ENCODE measurements at places on chromosomes 13 and 19.

DNA sequence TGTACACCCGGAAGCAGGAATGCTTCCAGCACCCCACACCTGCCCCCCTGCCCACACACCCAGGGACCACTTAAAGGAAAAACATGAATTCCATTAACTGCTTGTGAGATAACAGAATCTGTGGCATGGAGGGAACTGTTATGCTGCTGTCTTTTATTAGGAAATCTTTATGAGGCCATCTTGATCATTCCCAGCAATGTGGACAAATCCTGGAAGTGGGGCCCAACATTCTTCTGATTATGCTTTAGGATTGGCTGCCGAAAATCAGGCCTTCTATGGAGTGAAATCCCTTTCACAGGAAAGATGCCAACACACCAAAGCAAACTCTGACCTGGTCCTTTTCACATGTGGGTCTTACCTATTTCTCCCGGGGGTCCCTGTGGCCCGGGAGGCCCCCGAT lies 114.5 kb downstream of the COL4A1 start:
- ATAC-seq: no peak

DNA sequence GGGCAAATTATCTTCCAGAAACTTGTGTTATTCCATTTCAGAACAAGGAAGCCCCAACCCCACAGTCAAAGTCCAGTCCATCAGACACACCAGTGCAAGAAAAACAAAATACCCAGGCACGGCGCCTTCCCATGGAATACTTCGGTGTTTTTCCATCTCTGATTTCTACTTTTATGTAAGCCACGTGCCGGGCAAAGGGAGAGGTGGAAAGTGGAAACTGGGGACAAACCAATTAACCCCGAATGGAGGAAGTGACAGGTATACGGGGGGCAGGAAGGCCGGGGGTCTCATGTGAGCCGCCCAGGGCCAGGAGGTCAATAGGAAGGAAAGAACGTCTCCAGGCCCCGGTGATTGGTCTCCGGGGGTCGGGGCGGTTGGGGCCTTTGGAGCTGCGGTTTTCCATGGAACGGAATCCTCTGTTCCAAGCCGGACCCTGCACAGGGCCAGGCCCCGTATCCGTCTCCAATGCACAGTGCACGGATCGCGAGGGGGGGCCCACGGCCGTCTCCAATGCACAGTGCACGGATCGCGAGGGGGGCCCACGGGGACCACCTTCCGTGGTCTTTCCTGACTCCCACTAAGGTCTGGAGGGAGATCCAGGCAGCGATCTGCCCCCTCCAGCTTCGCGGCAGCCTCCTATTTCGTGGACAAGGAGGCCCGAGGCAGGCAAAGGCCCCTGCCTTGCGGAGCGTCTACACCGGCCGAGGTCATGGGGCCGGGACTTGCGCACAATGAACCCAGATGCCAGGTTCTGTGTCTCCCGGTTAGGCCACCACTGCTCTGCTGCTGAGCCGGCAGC lies 79.7 kb downstream of the GADD45B start:
- ATAC-seq: no peak

DNA sequence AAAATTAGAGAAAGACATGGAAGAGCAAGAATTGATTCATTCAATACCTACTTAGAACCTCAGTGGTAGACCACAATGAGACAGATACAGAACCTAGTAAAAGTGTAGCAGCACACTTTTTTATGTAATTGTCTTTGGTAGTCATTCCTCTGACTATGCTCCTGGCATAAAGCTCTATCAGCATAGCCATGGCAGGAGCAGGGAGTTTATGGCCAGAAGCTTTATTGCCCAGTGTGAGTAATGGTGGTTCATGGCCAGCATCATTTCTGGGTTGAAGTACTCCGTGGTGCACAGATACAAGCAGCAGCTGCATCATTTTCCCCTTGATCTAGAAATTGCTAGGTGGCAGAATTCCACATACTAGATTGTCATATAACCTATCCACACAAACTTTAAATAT lies 352.6 kb downstream of the TBC1D4 start:
- no peak for ATAC-seq

DNA sequence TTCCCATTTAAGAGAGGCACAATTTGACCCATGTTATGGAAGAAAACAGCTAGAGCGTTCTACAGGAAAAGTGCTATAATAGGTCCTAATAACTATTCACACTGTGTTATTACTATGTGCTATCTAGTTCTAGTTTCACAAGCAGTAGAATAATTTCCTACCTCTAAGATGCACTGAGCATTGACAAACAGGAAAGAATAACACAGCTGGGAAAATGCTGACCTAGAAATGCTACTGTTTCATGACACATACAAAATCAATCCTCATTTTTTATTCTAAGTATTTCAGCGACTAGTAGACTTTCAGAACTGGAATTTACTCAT lies 259.5 kb downstream of the ITGBL1 start:
- ATAC-seq: no peak

DNA sequence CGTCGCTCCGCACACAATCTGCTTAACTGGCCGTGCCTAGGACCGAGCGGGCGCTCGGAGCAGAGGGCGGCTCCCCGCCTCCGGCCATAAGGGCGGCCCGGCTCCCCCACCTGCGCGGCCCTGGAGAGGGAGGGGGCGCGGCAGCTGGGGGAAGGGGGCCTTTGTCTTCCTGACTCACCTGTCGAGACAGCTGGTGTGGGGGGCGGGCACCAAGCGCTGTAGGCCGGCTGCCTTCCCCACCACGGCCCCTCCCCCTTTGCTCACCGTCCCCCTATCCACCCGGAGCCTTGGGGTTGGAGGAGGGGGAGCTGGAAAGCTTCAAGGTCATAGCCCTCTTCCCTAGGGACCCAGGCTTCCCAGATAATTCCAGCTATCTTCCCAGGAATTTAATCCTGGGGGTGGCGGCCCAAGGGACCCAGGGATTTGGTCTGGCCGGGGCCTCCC lies 1.2 kb downstream of the VASP start:
- peak; percentile 18 for ATAC-seq

DNA sequence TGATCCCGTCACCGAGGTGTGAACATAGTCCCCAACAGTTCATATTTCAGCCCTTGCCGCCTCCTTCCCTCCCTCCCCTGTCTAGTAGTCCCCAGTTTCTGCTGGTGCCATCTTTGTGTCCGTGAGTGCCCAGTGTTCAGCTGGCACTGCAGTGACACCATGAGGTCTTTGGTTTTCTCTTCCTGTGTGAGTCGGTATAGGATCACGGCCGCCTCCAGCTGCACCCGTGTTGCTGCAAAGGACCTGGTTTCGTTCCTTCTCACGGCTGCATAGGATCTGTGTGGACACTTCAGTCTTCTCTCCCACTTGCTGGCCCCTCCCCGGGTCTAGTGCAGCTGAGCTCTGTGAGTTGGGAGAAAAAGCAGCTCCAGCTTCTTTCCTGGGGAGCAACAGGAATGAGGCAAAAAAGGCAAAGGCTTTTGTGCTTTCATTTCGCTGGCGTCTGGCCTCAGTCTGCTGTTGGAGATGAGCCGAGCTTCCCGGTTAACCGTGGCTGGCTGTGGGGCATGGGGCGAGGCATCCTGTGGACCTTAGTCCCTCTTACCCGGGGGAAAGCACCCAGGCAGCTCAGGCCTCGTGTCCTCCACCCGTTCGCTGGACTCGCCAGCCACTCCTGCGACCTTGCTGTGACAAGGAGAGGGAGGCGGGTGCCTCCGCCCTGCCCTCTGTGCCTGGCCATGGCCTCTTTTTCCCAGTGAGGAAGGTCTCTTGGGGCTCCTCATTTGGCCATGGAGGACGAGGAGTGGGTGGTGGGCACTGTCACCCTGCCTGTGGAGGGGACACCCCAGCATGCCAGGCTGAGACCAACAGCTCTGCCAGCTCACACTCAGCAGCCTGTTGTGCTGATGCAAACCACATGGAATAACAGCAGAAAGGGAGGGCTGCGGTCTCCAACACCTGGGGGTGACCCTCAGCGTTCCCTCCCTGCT lies 196.5 kb downstream of the TEX29 start:
- ATAC-seq: no peak

- ATAC-seq: no peak
These were observed 358.5 kb upstream of the PCDH9 start for GRCh38 chr13:67588607-67589006.

DNA sequence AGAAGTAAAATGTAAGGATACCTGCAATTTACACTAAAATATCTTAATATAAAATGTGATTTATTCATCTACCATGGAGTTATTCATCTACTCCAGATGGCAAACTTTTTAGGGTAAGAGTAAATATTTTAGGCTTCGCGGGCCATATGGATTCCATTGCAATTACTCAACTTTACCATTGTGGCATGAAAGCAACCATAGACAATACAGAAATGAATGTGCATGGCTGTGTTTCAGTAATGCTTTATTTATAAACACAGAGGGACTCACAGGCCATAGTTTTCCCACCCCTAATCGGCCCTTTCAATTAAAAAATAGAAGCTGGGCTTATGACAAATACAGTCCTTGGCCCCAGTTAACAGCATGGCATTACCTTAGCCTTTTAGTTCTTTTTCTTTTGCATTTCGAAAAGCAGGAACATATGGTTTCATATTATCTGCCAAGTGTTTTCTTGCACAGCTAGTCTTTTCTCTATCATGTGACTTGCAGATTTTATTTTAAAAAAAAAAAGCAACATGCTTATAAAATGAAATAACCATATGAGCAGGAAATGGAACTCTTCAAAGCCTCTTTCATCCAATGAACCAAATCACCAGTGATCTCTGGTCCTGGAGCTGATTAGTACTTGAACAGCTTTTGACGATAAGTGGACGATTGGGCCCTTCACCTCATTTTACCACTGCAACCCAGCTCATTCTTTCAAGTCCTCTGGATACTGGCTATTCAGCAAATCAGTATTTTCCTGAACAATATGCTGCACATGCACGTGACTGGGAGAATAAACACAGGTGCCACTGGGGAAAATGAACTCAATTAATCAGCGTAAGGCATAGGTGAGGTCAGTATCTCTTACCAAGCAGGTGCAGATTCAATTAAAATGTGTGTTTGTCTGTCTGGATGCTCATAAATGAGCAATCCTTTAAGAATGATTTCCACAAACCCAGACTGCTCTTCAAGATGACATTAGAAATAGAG lies 63.9 kb downstream of the LHFPL6 start:
- no peak for ATAC-seq

DNA sequence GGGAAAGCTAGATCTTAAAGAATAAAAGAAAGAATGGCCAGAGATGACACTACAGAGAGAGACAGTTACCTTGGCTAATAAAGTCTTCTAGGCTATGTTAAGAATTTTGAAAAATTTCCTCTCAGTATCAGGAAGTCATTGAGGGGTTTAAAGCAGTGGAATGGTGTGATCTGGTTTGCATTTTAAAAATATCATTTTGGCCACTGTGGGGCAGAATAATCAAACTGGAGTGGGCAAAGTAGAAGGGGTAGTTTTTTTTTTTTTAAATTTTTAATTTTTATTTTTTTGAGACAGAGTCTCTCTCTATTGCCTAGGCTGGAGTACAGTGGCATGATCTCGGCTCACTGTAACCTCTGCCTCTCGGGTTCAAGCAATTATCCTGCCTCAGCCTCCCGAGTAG lies 4.4 kb upstream of the CNMD start:
- no peak for ATAC-seq

GRCh38 chr13:89375839-89376238 lies 1704.7 kb downstream of the SLITRK5 start:
- ATAC-seq: no peak

- ATAC-seq: no peak
These were observed 13.2 kb downstream of the AP3D1 start for GRCh38 chr19:2138061-2138728.

DNA sequence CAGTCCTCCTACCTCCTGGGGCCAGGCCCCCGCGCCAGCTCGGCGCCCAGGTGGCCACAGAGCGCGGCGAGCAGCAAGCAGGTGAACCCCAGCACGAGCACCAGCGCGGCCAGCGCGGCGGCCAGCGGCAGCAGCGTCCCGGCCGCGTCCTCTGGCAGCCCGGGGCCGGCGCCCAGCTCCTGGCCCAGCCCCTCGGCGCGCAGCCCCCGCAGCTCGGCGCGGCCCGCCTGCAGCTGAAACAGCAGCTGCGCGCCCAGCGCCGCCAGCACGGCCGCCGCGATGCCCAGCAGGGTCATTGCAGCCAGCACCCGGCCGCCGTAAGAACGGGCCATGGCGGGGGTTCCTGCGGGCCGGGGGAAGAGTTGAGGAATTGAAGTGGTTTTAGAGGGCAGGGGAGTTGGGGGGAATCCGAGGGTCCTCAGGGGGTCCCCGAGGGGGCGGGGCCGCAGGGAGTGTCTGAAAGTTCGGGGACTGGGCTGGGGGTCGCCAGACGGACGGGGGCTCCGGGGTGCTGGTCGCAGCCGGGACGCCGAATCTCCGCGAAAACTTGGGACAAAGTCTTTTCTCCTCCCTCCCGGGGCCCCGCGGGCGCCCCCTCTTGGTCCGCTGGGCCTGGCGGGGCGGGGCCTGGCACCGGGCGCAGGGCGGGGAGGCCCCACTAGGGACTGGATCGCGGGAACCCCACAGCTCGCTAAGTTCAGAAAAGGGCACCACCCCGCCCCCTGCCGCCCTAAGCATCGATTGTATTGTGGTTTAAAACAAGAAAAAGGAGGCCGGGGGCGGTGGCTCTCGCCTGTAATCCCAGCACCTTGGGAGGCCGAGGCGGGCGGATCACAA lies at the start of gene TMEM221:
TSS of gene TMEM221 (minus strand) at position 538 of the 837 bp plus-strand sequence. CDS start at position 332, 206 bp downstream.
- ATAC-seq: peak; percentile 76

DNA sequence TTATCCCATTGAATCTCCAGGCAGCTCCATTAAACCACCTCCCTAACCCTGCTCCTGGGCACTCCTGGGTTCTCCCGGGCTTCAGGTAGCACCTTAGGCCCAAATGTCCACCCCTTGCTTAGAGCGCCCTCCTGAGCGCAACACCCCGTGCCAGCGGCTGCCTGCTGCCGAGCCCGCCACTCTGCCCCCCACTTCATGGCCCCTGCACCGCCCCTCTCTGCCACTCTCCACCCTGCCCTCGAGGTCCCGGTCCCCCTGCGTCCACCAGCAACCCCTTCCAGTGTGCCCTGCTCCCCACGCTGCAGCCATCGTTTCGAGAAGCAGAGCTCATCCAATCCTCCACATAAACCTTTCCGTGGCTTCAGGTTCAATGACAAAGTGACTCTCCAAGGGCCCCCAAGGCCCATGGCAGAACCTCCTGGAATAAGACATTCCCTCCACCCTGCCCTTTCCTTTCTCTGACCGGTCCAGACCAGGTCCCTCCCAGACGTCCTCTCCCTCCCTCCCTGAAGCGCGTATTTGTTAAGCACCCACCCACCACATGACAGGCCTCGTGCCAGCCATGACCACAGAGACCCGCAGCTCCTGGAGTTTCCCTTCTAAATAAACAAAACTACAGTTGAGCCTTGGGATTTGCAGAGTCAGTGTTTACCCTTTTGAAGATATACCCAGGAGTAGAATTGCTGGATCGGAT lies 66.6 kb downstream of the ARHGEF18 start:
- ATAC-seq: no peak

Measured in stimulated activated memory B cell treated with anti-CD40 and anti-IgM and Interleukin-4, amounts not matched to agents 10 μg/mL and 1 μg/mL and 100 μg/mL, for 72 hours (primary cell).